OCI-LY7 (cell line): ENCODE measurements at places on chromosomes 6 and 20.

- DNase-seq: no peak
Observed at GRCh38 chr20:38935967-38936407, 9.8 kb downstream of the FAM83D start.

DNA sequence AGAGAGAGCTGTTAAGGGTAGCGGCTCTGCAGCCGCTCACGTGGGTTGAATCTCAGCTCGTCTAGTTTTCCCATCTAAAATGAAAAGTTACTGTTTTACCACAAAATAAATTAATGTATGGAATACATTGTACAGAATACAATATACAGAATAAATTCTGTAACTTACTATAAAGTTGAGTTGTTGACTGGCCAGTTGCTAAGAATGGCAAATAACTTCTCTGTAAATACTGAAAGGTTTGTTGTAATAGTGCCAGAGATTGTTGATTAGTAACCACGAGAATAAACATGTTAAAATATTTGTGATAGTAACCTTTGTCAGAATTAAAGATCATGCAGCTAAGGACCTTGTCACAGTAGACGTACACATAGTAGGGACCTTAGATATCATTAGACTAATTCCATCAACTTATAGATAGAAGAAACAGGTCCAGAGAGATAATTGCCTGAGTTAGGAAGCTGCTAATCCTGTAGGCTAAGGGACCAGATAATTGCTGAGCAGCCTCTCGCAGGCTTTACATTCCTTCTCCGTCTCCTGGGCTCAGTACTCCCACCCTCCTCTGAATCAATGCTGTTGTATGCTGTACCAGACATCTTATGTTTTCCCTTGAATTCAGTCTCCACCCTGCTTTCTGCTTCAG is 544 bp upstream of the NRM start:
- no peak for DNase-seq

GRCh38 chr6:111854683-111855082 is 18.6 kb downstream of the FYN start:
- DNase-seq: no peak

DNA sequence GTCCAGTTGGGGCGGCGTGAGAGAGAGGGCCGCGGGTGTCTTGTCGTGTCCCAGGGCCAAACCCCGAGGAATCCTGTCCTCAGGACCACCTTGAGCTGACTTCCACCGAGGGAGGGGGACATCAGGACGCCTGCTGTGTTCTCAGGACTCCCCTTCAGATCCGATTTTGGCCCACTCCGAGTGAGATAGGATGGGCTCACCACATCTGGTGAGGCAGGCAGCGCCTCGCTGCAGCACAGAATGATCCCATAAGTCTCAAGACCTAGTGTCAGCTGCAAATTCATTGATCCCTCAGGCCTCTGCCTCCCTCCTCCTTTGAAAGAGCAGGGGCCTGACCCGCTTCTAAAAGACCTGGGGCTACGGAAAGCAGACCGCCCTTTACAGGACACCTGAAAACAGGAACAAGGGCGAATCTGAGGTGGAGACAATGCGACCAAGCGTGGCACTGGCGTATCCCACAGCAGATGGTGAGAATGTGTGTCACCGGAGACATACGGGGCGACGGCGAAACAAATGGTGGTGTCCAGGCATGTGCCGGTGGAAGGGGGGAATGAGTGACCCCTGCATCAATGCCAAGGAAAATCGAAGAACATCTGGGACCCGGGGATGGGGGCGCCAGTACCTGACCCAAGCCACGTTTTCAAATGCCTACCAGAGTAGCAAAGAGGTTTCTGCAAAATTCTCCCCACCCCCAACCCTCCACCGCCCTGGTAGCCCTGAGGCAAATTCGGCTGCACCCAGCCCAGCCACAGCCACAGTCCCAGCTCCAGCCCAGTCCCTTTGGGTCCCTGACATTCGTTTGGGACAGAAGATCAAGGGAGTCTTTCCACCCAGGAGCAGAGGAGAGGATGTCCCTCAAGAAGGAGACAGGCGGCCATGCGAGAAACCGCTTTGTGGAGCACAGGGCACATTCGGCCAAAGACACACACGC is 162.1 kb upstream of the ZNF337 start:
- no peak for DNase-seq

GRCh38 chr20:14956026-14956425 is 618.6 kb upstream of the FLRT3 start:
- DNase-seq: no peak
